RPMI7951 (cell line): ENCODE measurements at places on chromosomes 13 and 19.

- DNase-seq, result no peak
Observed at GRCh38 chr13:106835477-106835876, 267.5 kb upstream of the ARGLU1 start.

DNA sequence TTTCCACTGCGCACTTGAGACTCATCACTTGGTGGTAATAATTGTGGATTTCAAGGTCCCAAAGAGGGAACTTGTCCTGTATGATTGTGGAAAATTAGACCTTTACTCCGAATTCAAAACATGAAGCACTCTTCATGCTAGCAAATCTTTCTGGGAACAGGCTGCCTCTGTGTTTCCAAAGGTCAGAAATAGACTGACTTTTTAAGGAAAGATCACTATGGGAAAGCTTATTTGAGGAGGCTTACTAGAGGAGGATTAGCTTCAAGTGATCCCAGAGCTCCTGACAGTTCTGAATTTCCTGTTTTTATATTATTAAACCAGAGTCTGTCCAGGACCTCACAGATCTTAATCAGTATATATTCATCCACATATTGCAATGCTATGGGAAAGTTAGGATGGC, 5.5 kb downstream of the WDFY2 start:
- no peak for DNase-seq

DNA sequence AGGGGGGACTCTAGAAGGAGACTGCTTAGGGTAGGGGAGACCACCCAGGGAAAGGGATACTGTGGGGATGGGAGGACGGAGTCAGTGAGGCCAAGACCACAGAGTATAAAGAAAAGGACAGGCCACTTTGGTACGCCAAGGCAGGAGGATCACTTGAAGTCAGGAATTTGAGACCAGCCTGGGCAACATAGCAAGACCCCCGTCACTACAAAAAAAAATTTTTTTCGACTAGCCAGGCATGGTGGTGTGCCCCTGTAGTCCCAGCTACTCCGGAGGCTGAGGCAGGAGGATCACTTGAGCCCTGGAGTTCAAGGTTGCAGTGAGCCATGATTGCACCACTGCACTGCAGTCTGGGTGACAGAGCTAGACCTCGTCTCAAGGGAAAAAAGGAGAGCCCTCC, 6.6 kb downstream of the IFNL3 start:
- DNase-seq, result no peak

DNA sequence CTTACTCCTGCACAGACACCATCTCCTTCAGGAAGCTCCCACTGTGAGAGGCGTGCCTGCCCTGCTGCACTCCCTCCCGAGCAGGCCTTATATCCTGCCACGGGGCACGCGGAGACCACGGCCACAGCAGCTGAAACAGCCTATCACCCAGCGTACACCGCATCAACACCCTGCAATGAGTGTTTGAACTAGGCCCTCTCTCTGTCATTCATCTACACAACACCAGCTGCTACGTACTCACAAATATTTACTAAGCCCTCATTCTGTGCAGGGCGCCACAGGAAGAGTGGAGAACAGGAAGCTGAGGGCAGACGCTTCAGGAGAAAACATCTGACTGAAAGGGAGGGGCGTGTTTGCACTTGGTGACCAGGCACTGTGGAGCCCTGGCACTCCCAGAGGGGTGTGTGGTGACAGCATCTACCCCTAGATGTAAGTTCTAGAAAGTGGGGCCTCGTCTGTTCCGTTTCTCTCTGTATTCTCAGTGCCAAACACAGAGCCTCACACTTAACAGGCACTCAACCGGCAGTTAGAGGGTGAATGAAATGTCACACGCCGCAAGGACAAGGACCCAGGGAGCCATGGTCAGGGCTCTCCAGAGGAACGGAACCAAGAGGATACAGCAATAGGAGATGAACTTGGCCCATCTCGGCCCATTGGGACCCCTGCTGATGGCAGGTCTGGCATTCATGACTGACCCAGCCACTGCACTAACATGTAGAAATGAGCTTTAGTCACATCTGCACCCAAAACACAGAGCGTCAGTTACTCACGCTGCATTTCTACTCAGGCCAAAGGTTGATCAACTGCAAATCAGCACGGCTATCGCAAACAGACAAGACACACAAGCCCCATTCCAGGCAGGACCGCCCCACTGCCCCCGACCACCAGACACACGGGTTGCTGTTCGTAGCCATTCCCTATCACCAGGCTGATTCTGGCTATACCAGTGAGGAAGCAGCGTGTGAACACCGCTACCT, 15.7 kb downstream of the RANBP3 start:
- no peak for DNase-seq

DNA sequence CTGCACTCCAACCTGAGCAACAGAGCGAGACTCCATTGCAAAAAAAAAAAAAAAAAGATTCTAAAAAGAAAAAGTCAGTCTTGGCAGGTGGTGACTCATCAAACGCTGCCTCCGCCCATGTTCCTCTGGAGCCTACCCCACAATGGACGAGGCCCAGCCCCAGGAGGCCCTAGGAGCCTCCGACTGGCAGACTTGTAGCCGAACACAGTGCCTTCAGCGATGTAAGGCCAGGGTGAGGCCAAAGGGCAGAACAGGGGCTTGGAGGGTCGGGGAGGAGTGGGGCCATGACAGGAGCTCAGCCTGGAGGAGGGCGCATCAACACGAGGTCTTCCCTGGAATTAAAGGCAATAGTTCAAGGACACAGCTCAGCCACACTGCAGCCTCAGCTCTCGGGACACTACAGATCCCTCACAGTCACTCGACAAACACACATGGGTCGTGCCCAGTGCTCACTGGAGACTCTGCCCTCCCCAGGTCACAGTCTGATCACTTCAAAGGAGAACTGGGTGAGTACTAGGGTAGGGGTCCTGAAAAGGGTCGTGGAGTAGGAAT, 5.1 kb downstream of the USE1 start:
- DNase-seq, result peak; percentile 84

- DNase-seq, result peak; percentile 40
Observed at GRCh38 chr19:54162241-54162805, 2.8 kb upstream of the LENG1 start.

DNA sequence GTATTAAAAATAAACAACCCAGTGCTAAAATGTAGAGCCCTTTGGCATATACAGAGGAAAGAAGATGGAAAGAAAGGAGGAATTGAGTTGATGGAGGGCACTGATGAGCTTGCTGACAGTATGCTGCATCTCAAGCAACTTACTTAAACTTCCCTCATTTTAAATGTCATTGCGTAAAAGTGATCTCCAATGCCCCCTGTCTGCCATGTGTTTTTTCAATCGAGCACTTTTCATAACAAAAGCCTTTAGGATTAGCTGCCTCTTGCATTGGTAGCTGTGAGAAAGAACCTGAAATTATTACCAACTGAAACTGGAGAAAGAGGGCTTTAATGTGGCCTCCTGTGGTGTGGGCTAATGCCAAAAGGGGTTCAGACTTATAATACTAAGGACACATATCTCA, 541.6 kb downstream of the SUCLA2 start:
- DNase-seq, result peak; percentile 44

- no peak for DNase-seq
Observed at GRCh38 chr13:28572871-28573270, 77.9 kb upstream of the FLT1 start.

DNA sequence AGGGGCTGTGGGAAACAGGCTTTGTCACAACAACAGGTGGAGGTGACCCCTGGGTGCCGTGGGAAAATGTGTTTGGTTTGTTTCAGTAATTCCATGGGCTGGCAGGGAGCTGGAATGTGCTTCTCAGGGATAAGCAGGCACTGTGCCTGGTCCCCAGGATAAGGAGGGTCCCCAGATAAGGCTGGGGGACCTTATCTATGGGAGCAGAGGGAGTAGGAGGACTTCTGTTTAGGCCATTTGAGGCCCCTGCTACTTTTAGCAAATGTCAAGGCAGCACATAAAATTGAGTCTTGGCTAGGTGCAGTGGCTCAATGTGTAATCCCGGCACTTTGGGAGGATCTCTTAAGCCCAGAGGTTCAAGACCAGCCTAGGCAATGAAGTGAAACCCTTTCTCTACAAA, 59.5 kb downstream of the KCNC3 start:
- DNase-seq, result no peak

DNA sequence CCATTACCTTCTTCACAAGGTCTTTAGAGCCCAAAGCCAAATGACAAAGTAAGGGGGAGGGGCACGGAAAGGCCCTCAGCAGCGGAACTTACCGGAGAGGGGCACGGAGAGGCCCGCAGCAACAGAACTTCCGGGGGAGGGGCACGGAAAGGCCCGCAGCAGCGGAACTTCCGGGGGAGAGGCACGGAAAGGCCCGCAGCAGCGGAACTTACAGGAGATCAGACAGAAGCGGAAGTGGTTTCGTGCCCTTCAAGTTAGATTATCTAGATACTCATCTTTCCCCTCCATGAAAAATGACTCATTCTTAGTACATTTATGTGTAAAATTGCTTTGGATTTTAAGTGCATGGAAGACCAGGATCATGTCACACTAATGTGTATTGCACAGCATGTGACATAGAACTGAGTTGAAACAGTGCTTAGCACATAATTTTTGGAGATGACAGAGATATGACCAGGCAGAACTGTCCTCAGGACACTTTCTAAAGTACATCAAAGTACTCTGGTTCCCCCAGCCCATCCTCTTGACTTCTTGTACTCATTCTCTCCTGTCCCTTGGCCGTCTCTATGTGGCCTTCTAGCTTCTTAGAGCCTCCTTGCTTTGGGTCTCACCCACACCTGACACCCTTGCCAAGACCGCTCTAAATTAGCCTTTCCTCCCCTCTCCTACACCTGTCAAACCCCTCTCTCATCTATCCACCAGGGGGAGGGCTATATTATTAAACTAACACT, 25.7 kb upstream of the TPTE2 start:
- DNase-seq, result peak; percentile 87

- DNase-seq, result no peak
Observed at GRCh38 chr13:20348018-20348417, 115.9 kb upstream of the GJB6 start.

DNA sequence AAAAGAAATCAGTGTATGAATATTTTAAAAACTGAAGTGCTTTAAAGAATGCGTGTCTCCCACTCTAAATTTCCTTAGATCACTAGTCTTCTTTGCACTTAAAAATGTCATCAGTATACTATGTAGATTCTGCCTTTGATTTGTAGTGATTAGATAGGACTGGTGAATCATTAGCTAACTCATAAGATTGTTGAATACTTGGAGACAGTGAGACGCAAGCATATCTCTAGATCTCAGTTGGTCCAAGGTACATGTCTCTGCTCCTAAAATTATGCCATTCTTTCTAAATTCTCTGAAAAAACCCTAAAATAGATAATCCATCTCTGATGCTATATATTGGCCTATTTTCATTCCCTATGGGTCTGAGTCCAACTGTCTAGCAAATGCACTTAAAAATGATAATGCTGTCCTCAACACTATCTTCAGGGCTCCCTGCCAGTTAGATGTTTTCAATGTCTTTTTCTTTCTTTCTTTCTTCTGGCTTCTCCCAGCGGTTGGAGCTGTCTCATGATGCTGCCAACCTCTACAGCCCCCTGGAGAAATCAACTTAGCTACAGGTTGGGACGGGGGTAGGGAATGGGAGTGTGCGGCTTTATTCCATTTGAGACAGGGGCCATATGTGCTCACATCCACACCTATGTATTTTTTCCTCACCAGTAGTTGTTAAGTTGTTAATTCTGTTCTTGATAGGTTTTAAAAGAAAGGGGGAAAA, 301.0 kb downstream of the NDFIP2 start:
- DNase-seq, result no peak

GRCh38 chr13:75635828-75636435, at the start of gene LMO7:
Gene LMO7 (plus strand): TSS chr13:75636330. CDS start chr13:75636658, 328 bp downstream.
- peak; percentile 76 for DNase-seq

- peak; percentile 84 for DNase-seq
Observed at GRCh38 chr19:18480006-18480691, 41.7 kb downstream of the ELL start.

GRCh38 chr19:49790866-49791265, 22.2 kb downstream of the FUZ start:
- no peak for DNase-seq

- no peak for DNase-seq
Observed at GRCh38 chr13:73820688-73821087, 313.5 kb downstream of the KLF12 start.

DNA sequence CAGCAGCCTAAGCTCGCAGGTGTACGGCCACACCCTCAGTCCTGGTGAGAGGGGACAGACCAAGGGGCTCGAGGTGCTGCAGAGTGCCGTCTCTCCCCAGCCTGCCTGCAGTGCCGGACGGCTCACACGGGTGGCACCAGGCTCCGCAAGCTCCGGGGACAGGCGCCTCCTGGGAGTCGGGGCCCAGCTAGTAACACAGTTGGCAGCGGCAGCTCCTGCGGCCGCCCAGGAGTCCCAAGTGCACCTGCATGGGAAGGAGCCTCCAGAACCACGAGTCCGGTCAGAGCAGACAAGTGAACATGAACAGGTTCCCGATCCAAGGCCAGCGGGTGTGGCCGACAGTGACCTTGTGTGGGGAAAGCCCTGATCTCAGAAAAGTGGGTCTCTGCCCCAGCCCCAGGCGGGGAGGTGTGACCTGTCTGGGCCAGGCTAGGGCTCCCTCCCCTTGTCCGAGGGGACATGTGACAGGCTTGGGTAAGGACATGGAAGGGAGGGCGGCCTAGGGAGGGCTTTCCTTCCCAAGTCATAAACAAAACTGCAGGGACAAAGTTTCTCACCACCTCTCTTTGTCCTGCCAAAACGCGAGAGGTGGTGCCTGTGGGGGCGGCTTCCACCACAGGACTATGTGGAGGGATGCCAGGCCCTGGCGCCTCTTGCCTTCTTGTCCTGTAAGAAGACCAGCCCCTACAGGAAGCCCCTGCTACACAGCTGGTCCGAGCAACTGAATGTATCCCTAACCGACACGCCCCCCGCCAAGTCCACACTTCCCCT, 46.5 kb downstream of the MLLT1 start:
- no peak for DNase-seq

GRCh38 chr19:648305-648704, 8.6 kb downstream of the FGF22 start:
- no peak for DNase-seq

DNA sequence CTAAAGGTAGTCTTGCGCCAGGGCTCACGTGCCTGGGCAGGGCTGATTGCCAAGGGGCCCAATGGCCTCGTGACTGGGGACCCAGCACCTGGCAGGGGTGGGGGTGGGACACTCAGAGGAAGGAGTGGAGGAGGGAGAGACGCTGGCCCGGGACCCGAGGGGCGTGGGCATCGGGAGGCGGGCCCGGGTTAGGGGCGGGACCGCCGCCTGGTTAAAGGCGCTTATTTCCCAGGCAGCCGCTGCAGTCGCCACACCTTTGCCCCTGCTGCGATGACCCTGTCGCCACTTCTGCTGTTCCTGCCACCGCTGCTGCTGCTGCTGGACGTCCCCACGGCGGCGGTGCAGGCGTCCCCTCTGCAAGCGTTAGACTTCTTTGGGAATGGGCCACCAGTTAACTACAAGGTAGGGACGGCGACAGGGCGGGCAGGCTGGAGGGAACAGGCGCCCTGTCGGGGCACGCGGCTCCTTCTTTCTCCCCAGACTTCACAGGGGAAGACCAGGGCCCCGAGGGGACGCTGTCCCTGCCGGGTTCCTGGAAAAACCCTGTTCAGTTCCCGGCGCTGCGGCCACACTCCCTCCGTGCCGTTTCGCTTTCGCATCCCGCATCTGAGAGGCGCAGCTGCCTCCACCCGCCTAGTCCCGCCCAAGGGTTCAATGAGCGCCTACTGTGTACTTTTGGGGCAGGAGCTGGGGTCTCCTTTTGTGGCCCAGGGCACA, at the start of gene IFI30:
TSS of gene IFI30 (plus strand) at position 242 of the 717 bp plus-strand sequence. CDS start at position 271, 29 bp downstream.
- DNase-seq, result peak; percentile 52
